ENCODE measurements at places on chromosomes 7 and 10. TPM values are rescaled to one million over a fixed set of nuclear protein-coding genes. Genes with fewer than 3 reads are reported as not detected.

GRCh38 chr7:80481196-80481884 is 30.5 kb downstream of the GNAT3 start:
- DNase-seq, result no peak

Gene GNAT3
- total RNA-seq, result not detected

- no peak for DNase-seq
Measured at GRCh38 chr10:99364125-99364524, 35.0 kb downstream of the CNNM1 start.

DNA sequence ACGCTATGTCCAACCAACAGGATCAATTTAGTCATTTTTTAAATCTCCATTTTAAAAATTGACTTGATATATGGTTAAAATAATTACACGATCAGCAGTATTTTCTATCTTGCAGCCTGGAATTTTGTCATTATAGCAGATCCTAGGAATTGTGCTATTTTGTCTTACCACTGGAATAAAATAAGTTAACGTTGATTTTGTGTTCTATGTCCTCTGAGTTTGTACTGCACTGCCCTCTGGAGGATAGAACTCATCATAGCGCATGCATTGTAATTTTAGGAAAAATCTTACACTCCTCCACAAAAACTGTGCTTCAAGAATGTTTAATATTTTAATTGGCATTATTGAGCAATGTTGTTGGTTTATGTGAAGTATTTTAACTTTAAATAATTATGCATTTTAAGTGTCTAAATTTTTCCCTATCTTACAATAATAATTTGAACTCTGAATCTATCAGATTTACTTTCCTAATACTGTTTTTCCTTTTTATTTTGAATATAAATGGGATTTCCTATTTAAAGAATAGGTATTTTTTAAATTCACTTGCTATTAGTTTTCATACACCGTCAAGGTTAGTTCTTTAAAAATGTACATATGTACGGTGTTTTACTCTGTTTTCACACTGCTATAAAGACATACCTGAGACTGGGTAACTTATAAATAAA is 220.1 kb downstream of the PPP1R3A start:
- DNase-seq, result no peak

GRCh38 chr7:123120286-123120685 is 79.5 kb downstream of the SLC13A1 start:
- DNase-seq, result no peak

DNA sequence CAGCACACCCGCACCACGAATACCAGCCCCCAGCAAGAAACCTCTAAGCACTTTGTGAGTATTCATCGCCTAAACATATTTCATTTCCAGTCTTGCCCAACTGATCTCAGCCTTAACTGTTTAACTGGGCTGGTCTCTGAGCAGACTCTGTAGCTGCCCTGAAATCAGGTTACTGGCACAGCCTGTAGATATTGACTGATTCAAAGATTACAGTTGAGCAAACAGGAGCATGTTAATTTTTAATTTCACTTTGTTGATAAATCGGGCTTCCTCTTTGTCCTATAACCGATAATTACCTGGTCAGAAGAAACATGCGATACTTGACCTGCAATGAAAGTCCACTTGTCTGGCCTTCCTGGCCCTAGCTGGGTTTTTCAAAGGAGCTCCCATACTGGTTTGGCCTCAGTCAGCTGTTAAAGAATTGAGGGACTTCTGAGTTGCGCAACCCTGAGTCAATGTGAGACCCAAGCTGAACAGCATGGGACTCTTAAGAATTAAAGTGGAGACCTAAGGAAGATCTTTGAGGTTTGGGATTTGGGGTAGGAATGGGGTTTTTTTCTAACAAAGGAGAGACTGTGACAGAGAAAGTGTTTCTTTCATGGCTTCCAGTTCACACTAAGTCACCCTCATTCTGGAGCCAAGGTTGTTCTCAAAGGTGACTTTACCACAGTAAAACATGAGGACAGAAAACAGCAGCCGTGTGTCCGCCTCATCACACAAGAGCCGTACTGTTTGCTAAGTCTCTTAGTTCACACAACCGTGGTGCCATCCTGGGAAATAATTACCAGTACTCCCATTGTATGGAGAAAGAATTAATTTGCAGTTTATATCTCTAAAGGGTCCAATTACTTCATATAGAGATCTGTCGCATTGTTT is 75.9 kb downstream of the PPP1R3C start:
- DNase-seq, result no peak

GRCh38 chr10:124886195-124886594 is 55.7 kb upstream of the ZRANB1 start:
- no peak for DNase-seq

GRCh38 chr10:49688920-49689319 is 9.5 kb downstream of the C10orf53 start:
- DNase-seq, result no peak

Gene LEP
- 70.7 TPM for total RNA-seq

Data from tibial nerve (tissue), 4 donors.